ENCODE measurements at places on chromosomes 4 and X.

- DNase-seq = no peak
Measured at GRCh38 chrX:73847100-73847499, 284.1 kb downstream of the CHIC1 start.

GRCh38 chrX:54961750-54962149, 32.2 kb downstream of the PFKFB1 start:
- DNase-seq = no peak

DNA sequence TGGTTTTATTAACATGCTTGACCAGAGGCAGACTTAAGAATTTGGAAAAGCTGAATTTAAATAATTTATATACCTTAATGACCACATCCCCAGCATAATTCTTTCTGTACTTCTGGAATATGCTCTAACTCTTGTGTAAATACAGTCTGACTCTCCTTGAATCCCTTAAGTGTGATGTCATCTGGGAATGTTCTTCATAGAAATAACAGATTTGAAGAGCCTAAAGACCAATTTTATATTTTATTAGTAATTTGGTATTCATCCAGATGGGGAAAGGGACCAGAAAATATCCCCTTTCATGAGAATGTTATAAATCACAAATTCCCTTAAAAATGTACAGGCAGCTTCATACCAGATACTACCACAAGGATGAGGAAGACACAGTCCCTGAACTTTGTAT, 58.3 kb downstream of the KCNIP4 start:
- DNase-seq = no peak

DNA sequence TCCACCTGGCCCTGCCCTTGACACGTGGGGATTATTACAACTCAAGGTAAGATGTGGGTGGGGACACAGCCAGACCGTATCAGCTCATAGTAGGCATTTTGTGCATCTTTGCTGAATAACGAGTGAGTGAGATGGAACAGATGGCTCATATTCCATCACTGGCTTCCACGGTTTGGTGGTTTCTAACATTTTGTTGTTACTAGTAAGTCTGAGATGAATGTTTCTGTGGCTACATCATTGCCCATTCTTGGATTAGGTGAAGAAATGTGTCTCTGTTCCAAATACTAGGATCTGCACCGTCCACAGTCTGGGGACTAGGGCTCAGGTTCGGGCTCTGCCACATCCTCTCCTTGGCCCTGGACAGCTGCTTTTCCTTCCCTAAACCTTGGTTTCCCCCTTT, 3.6 kb downstream of the ABLIM2 start:
- DNase-seq = no peak

- DNase-seq = no peak
Measured at GRCh38 chr4:144658903-144659302, 12.9 kb downstream of the HHIP start.
